NCI-H460 (cell line): ENCODE measurements at places on chromosomes 4 and X. TPM values are rescaled to one million over a fixed set of nuclear protein-coding genes. Genes with fewer than 3 reads are reported as not detected.

Gene ANK2
- total RNA-seq, result 22.5 and 24.0 TPM in 2 replicates

Gene CISD2
- 73.1 and 76.7 TPM in 2 replicates for total RNA-seq

GRCh38 chr4:119008761-119009160 lies 120.1 kb downstream of the SYNPO2 start:
- DNase-seq, result no peak

Gene SORCS2
- not detected in 2 replicates for total RNA-seq

Gene PRDM8
- 10.2 and 10.4 TPM in 2 replicates for total RNA-seq

Gene FDCSP
- total RNA-seq, result not detected in 2 replicates

GRCh38 chr4:131427000-131427399 lies 1722.1 kb upstream of the PCDH10 start:
- no peak for DNase-seq

- peak; percentile 26 for DNase-seq
Observed at GRCh38 chr4:114598191-114599121, at the start of gene UGT8. Gene UGT8, plus strand, starts transcription at chr4:114598807. Its CDS starts 24,074 bp downstream, at chr4:114622881.

Gene CCNB3
- total RNA-seq, result 0.54 and 0.63 TPM in 2 replicates

Gene F8
- 3.4 and 5.3 TPM in 2 replicates for total RNA-seq
